ENCODE measurements at places on chromosomes 2 and 18.

DNA sequence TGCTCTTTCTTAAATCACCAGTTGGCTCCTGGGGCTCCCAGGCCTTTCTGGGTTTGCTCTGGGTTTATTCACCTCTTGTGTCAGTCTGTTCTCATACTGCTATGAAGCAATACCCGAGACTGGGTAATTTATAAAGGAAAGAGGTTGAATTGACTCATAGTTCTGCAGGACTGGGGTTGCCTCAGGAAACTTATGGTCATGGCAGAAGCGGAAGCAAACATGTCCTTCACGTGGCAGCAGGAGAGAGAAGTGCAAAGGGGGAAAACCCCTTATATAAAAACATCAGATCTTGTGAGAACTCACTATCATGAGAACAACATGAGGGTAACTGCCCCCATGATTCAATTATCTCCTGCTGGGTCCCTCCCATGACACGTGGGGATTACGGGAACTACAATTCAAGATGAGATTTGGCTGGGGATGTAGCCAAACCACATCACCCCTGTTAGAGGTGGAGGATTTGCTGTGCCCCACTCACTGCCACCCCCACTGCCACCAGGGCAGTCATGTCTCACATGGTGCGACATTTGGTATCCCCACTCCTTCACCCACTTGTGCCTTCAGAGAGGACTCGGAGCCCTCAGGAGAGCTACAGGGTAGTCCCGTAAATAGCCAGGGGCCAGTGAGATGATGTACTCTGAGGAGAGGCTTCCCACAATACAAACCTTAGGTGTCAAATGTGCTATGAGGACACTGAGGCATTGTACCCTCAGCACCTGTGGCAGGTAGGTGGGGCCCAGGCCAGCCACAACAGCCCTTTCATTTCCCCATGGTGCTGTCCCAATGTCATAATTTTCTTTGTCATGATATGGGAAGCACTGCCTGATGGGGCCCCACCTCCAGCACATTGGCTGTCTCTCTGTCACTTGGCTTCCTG, 35.7 kb downstream of the CDC42EP3 start:
- DNase-seq: peak; percentile 41

DNA sequence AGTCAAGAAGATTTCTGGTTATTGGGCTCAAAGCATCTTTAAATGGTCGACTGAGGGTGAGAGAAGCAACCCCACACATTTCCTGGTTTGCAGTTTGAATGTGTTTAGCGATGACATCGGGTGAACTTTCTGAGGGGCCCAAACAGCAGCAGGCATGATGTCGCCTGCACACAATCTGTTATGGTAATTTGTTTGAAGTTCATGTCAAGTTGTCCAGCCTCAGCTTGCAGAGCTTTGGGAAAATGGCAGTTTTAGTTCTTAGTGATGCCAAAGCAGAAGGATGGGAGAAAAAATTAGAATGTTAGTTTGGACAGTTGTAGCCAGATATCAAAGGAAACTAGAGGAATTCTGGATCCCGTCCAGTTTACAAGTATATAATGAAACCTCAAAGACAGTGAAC, 284.6 kb downstream of the MBD5 start:
- no peak for DNase-seq

DNA sequence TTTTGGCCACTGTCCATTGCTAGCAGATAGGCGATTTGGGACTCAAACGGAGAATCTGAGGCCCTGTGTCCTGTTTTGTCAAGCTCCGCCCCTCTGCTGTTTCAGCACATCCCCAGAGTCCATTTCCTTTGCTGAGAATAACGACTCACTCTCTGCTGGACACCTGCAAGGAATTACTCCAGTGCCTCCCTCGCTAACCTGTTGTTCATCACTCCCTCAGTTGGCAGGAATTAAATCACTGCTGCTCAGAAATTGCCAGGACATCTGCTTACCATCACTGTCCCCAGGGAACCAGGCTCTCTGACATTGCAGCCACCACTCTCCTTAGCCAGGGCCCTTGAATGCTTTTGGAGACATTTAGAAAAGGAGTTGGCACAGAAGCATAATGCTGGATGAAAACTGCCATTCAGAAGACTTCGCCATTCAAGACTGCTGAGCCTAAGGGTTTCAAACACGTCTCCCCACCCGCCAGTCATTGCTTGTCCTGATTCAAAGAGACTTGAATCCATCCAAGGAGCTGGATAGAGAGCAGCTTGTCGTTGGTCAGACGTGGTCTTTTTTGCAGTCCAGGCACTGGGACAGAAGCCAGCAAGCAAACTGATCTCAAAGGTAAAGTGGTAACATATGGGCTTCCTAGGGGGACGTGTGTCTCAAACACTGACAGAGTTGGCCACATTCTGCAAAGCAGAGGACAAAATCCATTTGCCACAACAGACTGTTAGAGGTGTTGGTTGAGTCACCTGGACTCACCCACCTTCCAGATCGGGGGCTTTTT, 155.3 kb downstream of the UXS1 start:
- DNase-seq: no peak

- DNase-seq: no peak
Measured at GRCh38 chr2:12107939-12108338, 361.5 kb downstream of the LPIN1 start.

- no peak for DNase-seq
Measured at GRCh38 chr18:45222180-45222579, 393.1 kb upstream of the SLC14A2 start.

DNA sequence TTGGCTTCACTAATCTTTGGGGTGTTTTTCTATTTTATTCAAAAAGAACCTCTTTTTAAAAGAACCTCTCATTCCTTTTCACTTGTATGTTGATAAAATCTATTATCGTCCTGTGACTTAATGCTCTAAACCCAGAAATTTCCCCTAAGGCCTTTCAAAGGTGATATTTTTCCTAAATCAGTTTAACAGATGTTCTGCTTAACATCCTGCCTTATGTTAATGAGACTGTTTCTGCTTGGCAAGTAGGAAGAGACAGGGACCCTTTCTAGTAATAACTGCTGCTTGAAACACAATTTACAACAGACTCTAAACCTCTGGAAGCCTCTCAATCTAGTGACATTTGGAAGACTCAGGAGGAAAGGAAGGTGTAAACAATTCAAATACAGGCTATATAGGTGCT, 128.8 kb downstream of the KCNJ3 start:
- DNase-seq: no peak

GRCh38 chr2:122660786-122661634, 905.6 kb downstream of the TSN start:
- no peak for DNase-seq

DNA sequence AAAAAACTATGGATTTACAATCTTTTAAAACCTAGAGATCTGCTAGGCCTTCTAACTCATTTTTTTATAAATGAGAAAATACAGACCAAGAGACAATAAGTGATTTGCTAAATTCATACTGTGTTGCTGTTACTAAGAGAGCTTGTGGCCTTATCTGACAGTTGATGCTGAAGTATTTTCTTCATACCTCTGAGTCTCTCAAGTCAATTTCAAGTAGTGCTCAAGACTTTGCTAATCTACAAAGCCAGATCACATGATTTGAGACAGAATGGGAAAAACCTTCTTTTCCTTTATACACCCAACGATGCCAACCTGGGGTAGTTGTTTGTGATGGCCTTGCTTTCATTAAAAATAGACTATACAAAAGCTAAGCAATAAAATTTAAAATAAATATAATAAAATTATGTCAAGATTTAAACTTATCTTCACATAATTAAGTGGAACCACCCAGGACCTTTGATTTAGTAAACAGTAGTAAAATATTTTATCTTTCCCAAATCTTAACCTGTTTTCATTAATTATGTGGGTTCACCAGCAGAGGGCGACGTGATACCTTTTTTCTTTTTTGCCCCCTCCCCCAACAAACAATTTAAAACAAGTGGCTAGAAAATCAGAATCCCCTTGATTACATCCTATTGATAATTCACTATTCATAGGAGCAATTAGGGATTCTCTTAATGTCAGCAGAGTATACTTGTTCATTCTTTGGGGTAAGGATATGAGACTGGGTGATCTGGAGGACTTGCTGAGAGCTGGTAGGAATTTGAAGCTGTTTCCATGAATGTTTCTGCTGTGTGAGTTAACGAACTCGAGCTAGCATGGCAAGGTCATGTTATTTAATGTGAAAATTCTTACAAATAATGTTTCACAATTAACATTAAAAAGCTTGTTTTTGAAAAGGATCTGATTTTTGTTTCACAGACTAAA, 49.6 kb upstream of the SLC5A7 start:
- DNase-seq: no peak

DNA sequence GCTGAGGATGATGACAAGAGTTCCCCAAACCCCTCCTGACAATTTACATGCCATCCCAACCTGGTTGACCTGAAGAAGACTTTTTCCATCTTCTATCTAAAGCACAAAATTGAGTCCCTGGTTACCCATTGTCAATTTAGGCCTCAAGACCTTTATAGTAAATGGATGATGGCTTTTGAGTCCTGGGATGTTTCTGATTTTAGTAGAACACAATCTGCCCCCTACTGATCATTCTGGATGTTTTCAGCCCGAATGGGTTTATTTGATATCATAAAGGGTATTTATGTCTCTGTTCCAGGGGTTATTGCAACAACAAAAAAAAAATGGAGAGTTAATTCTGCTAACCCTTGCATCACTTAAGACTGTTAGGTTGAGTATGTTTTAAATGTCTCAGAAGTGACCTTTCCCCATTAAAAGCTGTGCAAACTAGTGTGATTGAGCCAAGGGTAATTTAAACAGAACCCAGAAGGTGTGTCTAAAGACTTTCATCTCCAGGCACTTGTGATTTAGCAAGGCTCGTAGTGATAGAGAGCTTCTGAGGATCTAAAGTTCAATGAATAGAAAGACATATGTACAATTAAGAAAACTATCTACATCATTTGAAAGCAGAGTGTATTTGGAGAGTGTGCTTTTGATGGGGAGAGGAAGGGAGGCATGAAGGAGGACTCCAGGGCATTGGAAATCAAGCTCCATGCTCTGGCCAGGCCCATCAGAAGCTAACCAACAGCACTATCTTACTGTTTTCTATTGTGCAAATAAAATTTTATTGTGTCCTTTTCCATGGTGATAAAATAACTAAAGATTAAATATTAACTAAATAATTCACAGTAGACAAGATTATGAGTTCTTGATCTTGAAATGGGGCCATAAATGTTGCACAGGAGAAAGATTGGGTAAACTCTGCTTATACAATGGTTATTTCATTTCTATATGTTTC, 96.6 kb upstream of the NOSTRIN start:
- DNase-seq: no peak

DNA sequence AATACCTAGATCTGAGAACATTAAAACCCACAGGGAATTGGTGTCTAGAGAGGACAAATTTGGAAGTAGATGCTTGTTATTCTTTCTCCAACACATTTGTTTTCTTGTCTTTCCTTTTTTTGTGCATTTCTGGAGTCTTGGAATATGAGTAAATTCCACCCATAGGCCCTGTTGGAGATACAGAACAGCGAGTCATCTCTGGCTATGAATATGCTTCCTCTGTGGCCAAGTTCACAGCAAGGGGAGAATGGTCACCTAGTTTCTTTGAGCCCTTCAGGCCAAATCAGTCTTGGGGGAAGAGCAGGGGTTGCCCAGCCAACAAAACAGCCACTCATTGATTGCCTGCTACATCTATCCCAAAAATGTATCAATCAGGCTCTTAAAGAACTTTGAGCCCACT, 31.3 kb downstream of the SP140L start:
- DNase-seq: no peak
